Stimulated activated CD8-positive, alpha-beta memory T cell treated with anti-CD3 and anti-CD28 coated beads, Interleukin-2, amount 100 ng/mL, for 1 hour (primary cell): ENCODE measurements at places on chromosomes 4 and X.
A peak's percentile ranks its signal among the peaks of the same experiment; 100 is the strongest.

DNA sequence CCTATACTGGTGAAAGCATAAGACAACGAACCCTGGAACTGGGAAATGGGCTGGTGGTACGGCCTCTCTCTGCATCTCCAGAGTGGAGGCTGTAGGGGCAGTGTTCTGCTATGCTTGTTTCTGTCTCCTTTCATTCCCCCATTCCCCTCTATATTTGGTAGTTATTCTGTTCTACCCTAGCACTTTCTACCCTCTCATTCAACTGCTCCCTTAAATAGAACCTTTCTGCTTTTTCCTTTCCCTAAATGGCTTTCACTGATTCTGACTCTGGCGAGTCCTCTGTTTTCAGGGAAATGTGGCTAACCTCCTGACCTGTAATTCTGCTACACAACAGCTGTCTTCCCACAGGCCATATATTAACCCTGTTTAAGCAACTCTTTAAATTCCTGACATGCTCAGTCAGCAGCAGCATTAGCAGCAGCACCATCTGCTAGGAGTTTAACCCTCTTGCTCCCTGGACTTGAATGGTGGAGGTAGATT, 94.2 kb downstream of the CXCL13 start:
- DNase-seq: no peak

DNA sequence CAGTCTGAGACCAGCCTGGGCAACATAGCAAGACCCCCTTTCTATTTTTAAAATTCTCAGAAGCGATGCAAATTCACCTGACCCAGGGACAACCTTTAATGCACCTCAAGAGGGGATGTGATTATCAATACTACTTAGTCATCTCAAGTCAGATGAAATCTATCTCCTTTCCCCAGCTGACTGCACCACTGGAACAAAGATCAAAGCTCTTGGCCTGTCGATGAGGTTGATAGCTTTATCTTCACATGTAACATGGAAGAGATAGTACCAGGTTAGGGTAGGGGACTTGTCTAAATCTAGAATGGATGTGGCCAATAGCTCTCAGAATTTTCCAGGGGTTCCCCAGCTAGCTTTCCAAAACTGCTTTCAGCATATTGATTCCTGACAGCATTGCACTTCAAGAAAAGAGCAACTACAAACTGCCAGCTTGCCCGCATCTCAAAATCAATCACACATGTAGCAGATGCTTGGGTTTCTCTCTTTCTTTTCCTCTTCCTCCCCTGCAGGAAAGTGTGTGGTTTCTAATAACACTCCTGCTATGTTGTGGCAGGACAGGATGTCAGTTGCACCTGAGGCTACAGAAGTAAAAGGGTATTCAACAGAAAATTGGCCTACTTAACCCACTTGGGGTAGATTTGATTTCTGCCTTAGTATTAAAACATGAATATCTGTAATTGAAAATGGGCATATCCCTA, 12.2 kb upstream of the TMEM164 start:
- DNase-seq: no peak

GRCh38 chrX:40331353-40331752, 233.6 kb upstream of the BCOR start:
- DNase-seq: no peak

DNA sequence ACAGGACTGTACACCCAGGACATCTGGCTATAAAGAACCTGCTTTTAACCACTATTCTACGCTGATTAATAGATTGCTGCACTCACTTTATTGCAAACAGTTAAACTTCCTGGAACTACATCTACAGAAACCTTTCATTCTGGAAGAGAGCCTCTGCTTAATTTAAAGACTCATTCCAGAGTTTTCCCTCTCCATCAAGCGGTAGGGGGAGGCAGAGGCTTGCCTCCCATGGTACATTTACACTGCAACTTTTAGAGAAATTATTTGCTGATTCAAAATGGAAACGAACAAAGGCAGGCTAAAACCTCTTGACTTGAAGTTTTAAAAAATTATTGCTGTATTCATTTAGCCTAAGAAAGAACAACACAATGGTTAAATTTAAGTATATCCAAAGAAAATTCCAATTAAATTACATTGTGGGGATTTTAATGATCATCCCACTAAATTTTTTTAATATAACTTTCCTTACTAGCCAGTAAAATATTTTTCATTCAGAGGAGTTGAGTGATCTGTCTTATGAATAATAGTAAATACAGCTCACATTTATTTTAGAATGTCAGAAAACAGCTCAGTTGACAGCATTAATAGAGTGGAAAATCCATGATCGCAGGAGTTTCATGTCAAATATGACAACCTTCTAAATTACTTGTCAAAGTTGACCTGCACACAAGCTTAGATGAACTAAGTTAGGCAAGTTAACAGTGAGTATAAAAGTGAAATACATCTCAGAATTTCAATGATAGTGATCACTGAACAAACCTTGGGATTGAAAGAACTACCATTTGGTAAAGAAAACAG, 46.3 kb upstream of the PCDH10 start:
- no peak for DNase-seq

- DNase-seq: no peak
Measured at GRCh38 chr4:38034986-38035882, 75.0 kb downstream of the PTTG2 start.

- no peak for DNase-seq
Measured at GRCh38 chr4:184310171-184310567, 92.5 kb upstream of the ENPP6 start.

DNA sequence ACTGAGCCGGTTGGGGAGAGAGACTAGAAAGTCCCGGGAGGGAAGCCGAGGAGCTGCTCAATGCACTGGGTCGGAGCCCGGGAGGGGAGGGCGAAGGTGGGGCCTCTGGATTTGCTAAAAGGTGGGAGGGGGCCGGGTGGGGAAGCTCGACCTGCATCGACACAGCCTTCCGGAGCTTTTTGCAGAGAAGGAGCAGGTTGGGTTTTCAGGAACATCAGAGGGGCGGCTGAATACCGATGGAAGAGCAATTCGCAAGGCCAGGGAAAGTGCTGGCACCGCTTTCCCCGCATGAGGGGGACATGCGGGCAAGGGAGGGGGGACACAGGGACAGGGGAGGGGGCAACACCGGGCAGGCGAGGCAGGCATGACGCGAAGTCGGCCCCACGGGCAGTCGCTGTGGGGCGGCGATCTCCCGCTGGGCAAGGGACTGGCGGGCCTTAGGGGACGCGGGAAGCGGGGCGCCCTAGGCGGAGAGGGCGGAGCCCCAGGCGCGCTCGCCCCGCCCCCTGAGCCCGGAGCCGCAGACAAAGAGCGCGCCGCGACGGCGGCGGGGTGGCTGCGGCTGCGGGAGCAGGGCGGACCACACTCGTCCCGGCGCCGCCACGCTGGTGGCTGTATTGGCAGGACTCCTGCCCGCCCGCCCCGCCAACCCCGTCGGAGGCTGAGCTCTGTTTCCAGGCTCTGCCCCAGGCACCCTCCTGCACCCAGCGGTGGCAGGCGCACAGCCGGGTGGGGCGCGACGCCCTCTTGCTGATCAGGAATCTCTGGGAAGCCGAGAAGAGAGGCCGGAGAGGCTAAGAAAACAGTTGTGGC, 11.6 kb downstream of the PDZD4 start:
- peak; percentile 17 for DNase-seq

GRCh38 chrX:2632533-2633504, 58.3 kb upstream of the CD99 start:
- DNase-seq: no peak

- DNase-seq: no peak
Measured at GRCh38 chrX:11739776-11740175, 18.3 kb upstream of the MSL3 start.

DNA sequence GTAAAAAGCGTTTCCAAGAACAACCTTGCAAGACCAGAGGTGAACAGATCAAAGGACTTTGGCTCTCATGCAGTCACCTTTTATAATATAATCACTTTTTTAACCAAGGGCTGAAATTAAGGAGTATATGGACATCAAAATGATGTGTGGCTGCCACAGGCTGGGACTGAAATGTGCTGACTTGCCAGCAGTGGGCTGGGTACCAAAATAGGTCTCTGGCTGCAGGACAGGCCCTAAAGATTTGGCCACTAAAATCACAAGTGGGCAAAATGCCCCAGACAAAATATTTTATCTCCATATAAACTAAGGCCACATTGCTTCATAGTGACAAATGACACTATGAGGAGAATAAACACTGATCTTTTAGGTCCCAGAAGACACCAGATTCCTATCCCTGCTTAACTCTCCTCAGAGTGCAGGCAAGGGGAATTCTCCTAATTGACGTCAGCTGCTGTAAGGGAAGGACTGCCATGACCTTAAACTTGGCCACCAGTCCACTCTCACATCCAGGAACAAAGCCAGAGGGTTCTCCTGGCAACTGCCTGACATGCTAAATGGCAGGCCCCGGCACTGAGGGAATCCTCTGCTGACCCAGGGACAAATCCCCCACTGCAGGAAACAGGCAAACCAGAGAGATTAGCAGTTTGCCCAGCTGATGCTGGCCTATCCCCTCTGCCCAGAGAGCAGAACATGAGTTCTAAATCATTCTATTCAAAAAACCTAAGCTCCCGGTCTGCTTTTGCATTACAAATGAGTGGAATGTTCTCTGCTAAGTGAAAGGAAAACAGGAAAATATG, 155.8 kb downstream of the PPP3CA start:
- no peak for DNase-seq

GRCh38 chr4:154958621-154959358, 177.7 kb downstream of the RBM46 start:
- no peak for DNase-seq

DNA sequence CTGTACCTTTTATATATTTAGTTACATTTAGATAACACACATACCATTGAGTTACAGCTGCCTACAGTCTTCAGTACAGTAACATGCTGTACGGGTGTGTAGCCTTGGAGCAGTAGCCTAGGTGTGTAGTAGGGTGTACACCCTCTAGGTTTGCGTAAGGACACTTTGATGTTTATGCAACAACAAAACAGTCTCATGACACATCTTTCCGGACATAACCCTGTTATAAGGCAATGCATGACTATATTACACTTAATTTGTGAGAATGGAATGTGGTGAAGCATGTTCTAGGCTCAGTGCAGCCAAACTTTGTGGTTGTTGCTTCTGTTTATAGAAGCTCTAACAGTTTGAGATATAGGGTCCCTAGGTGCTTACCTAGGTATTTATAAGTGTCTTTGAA, 65.4 kb downstream of the SPRY1 start:
- no peak for DNase-seq
